ENCODE measurements at places on chromosomes 2 and 18.

DNA sequence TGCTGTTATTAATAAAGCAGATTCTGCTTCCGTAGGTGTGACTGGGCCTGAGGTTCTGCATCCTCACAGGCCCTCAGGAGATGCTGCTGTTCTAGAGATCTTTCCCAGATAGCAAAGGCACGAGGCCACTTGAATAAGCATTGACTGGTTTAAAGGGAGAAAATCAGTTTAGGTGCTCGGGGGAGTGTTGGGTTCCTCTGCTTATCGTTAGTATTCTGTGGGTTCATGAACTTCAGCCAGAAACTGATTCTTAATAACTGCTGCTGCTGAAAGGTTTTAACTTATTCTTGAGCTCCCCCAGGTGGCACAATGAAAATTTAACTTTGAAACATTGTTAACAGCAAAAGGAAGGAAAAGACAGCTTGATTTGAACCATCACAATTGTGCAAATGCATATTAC lies 56.9 kb downstream of the ITGA6 start:
- no peak for DNase-seq

GRCh38 chr2:3248754-3249475 lies 128.7 kb downstream of the EIPR1 start:
- DNase-seq = no peak

- DNase-seq = no peak
Measured at GRCh38 chr18:11224153-11224552, 74.8 kb upstream of the PIEZO2 start.

DNA sequence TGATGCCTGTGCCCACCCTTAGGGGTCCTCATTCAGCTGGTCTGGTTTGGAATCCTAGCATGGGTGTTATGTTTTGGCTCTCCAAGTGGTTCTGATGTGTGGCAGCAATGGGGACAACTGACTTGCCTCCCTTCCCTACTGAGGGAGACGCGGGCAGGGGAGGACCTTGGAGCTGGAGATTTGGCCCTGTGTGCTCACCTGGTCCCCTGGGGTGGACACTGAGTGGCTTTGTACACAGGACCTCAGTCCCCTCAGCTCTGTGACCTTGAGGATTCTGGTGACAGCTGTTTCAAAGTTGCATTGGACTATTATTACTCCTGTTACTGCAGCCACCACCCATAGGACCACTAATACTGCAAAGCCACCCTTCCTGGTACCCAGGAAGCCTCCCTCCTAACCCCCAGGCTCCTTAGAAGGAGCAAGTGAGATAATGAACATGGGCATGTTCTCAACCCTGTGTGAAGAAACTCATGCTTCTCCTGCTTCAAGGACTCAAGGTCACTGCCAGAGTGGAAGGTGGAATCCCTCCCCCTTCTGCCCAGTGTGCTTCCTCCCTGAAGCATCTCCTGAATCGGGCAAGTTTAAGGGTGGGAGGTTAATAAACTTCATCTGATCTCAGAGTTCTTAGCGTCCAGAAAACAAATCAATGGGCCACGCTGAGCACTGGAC lies 26.5 kb downstream of the TMEM182 start:
- DNase-seq = no peak
